ENCODE measurements at places on chromosomes 11 and 22. TPM values are rescaled to one million over a fixed set of nuclear protein-coding genes. Genes with fewer than 3 reads are reported as not detected.

The GAL3ST3 gene
- not detected for total RNA-seq

The SLC22A9 gene
- total RNA-seq: not detected

The PLEKHA7 gene
- not detected for total RNA-seq

The CTSW gene
- 0.18 TPM for total RNA-seq

The IFITM2 gene
- total RNA-seq: 31.2 TPM

The ACR gene
- total RNA-seq: not detected

The HEPHL1 gene
- under 0.01 TPM for total RNA-seq

The OR8A1 gene
- not detected for total RNA-seq

The HPX gene
- 0.36 TPM for total RNA-seq

The RASL10A gene
- total RNA-seq: not detected

The HIPK3 gene
- total RNA-seq: 100.0 TPM

The SCGB1C1 gene
- total RNA-seq: not detected

The FAM118A gene
- total RNA-seq: 20.6 TPM

The ACTN3 gene
- under 0.01 TPM for total RNA-seq

The OR6T1 gene
- total RNA-seq: not detected

The A4GALT gene
- 1.6 TPM for total RNA-seq

The CRYAB gene
- total RNA-seq: 6.5 TPM

The FZD4 gene
- total RNA-seq: 10.3 TPM

The RASD2 gene
- under 0.01 TPM for total RNA-seq

The GAS2 gene
- total RNA-seq: 1.9 TPM

The ASPHD2 gene
- total RNA-seq: 1.3 TPM

The CRYBB2 gene
- total RNA-seq: not detected

The MLC1 gene
- total RNA-seq: not detected

The CARD16 gene
- total RNA-seq: 7.9 TPM

The SLC15A3 gene
- total RNA-seq: 1.9 TPM

The SCUBE1 gene
- not detected for total RNA-seq

The C1QTNF4 gene
- not detected for total RNA-seq

The GRK3 gene
- total RNA-seq: 1.9 TPM

The SELENOM gene
- total RNA-seq: 46.2 TPM

The YPEL4 gene
- total RNA-seq: under 0.01 TPM

The KCTD14 gene
- total RNA-seq: 0.83 TPM

The ZDHHC24 gene
- total RNA-seq: 3.6 TPM

Data from IMR-90 (cell line).